Right atrium auricular region (tissue), 2 donors: ENCODE measurements at places on chromosomes 12 and 14. TPM values are rescaled to one million over a fixed set of nuclear protein-coding genes. Genes with fewer than 3 reads are reported as not detected.

The TAS2R9 gene
- not detected for total RNA-seq

The DLK1 gene
- not detected for total RNA-seq

The ITGA7 gene
- total RNA-seq = 291 TPM

The ASPG gene
- total RNA-seq = 78.5 TPM

The TMEM229B gene
- total RNA-seq = 2.9 TPM

The LRIG3 gene
- total RNA-seq = 14.6 TPM

The CEP128 gene
- 2.7 TPM for total RNA-seq

The PAPOLA gene
- total RNA-seq = 85.2 TPM

The DPY19L2 gene
- 19.1 TPM for total RNA-seq

The SEC23A gene
- total RNA-seq = 85.1 TPM

The LTBP2 gene
- 102 TPM for total RNA-seq

The PPHLN1 gene
- total RNA-seq = 36.6 TPM

The VRTN gene
- not detected for total RNA-seq

The EPS8 gene
- total RNA-seq = 46.9 TPM

The CCDC175 gene
- total RNA-seq = not detected

The KRT79 gene
- not detected for total RNA-seq

The KRT80 gene
- 1.5 TPM for total RNA-seq

The KRT2 gene
- total RNA-seq = not detected

The SERPINA12 gene
- not detected for total RNA-seq

The OR4E2 gene
- total RNA-seq = not detected

The KLHDC1 gene
- total RNA-seq = 9.4 TPM

The KRT6C gene
- not detected for total RNA-seq

The MON2 gene
- total RNA-seq = 16.5 TPM

The BLOC1S1 gene
- 177 TPM for total RNA-seq

The RFX4 gene
- not detected for total RNA-seq

The TMEM30B gene
- total RNA-seq = 2.0 TPM

The AMN gene
- total RNA-seq = not detected

The KLRB1 gene
- total RNA-seq = 0.75 TPM

The YEATS4 gene
- 12.9 TPM for total RNA-seq

The OR6C4 gene
- not detected for total RNA-seq

The SPTB gene
- total RNA-seq = 84.4 TPM

The NOS1 gene
- 0.04 TPM for total RNA-seq

The RHNO1 gene
- total RNA-seq = 6.2 TPM

The TGFB3 gene
- 17.5 TPM for total RNA-seq
